SJCRH30 (cell line): ENCODE measurements at places on chromosomes 5 and 9.

GRCh38 chr9:122314165-122314564 is 49.5 kb downstream of the MRRF start:
- no peak for DNase-seq

DNA sequence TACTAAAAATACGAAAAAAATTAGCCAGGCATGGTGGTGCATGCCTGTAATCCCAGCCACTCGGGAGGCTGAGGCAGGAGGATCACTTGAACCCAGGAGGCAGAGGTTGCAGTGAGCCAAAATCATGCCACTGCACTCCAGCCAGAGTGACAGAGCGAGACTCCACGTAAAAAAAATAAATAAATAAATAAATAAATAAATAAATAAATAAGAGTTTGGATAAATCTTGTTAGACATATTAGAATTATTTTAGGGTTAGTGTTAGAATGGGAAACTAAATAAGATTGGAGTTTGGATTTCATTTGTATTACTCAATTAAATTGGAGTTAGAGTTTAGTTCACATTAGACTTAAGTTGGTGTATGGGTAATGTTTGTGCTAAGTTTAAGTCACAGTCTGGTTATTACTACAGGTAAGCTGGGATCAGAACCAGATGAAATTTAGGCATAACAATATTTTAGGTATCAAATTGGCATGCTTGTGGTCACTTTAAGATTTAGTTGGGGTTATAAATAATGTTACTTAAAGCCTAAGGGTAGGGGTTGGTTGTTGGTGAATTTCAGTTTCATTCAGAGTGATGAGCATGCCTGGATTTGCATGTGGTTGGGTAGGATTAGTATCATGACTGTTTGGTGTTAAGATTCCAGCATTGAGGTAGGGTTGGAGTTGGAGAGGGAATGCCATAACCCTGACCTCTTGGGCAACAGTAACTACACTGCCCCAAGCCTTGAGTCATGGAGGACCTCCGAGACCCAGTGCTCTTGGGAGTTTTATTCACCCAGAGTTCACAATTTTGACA is 3.3 kb downstream of the OR5C1 start:
- DNase-seq = no peak

- DNase-seq = no peak
These were observed 164.5 kb downstream of the BAAT start for GRCh38 chr9:101220341-101220740.

GRCh38 chr5:26492906-26493459 is 545.4 kb downstream of the CDH9 start:
- DNase-seq = no peak

- DNase-seq = no peak
These were observed 81.4 kb downstream of the RASEF start for GRCh38 chr9:82981552-82981951.

DNA sequence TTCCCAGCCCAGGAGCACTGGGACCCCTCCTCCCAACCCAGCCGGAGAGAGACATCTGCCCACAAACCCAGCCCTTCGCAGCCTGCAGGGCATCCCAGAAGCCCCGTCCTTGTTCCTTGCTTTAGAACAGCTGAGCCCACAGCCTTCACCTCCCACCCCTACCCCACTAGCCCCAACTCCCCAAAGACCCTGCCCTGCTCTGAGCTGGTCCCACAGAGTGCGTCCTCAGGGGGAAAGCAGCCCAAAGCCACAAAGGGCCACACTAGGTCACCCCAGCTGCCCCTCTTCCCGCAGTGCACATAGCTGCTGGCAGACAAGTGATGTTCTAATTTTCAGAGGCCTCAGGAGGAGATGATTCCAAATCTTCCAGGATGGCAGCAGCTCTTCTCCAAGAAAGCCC is 8.8 kb downstream of the PLPP7 start:
- no peak for DNase-seq

GRCh38 chr5:145996135-145996534 is 59.8 kb downstream of the SH3RF2 start:
- no peak for DNase-seq

DNA sequence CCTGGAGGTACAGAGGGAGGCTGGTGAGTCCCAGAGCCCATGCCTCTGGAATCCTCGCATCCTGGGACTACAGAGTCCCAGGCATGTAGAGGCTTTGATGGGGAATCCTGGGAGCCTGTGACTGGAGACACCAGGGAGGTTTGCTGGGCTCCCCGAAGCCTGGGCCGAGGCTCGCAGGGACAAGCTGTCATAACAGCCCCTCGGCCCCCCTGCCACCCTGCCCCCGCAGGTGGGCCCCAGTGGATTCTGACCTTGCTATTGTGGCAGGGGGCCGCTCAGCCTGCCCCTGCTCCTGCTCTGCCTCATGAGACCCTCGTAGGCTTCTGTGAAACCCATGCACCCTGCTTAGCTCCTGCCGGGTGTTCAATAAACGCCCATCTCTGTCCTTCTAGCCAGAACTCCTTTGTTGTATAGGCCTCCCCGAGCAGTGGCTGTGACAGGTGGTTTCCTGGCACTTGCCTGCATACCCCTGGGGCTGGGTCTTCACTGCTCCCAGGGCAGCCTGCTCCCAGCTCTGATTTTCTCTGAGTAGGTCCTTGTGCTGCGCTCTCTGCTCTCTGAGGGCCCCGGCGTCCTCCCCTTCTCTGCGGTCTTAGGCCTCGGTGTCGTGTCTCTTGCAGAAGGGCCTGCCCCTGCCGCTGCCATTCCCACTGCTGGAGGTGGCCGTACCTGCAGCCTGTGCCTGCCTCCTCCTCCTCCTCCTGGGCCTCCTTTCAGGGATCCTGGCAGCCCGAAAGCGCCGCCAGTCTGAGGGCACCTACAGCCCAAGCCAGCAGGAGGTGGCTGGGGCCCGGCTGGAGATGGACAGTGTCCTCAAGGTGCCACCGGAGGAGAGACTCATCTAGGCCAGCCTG is 20.4 kb downstream of the CRB2 start:
- peak; percentile 69 for DNase-seq

- peak; percentile 62 for DNase-seq
These were observed 150.3 kb downstream of the GPBP1 start for GRCh38 chr5:57324181-57324580.

- no peak for DNase-seq
These were observed 68.7 kb downstream of the PSMB7 start for GRCh38 chr9:124346347-124347163.

DNA sequence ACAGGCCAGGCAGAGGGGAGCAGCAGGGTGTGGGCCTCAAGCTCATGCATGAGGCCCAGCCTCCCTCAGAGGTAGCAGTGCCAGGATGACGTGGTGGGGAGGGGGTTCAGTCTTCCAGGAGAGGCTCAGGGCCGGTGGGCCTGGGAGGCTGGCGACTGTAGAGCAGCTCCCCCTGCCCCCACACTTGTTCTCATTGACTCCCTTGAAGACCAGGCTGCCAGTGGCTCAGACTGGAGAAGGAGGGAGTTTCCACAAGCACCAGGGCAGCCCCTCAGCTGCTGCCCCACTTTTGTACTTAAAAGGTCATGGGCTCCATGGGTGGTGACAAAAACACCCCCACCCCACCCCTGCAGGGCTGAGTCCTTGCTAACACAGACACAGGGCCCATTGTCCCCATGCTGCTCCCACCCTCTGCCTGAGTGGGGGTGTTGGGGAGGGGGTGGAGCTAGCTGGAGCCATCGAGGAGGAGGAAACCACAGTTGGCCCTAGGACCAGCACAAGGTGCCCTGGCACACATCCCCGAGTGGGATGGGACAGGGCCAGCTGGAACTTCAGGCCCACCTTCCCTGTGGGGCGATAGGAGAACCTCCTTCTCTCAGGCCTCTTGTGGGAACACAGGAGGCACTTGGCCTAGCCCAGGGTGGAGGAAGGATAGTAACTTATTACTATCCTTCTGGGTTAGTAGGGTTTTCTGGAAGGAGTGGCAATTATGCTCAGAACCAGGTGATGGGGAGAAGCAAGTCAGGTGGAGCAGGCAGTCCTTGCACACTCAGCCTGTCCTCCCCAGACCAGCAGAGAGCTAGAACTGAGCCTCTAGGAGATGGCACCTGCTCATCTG is 10.7 kb downstream of the PDLIM4 start:
- DNase-seq = peak; percentile 69

DNA sequence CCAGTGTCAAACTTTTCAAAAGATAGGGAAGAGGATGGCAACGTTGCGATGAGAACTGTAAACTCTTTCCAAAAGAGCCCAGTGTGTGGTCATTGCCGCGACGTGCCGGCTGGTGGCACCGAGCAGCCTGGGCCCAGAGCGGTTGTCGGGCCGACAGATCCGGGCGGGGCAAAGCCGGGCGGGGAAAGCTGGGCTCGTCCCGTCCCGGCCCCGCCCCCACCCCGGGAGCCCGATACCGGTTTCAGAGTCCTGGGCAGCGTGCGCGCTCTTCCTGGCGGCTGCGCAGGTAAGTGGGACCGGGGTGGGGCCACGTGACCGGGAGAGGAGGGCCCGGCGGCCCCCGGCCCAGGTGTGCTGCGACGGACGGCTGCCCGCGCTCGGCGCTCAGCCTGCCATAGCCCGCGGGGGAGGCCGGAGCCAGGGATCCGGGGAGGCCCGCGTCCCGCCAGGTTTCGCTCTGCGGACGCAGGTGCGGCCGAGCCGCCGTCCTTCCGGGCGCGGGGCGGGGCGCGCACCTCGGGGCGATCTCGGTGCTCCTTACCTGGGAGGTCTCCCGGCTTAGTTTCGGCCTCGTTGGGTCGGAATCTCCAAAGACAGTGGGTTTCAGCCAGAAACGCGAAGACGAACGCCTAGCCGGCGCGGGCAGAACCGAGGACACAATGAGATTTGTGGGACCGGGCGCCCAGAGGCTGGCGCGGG is at the start of gene MARVELD2:
Gene MARVELD2 (plus strand): TSS at position 232 of the 699 bp plus-strand sequence. CDS start 4,270 bp downstream, outside the sequence.
- DNase-seq = no peak

GRCh38 chr9:82970359-82970758 is 92.6 kb downstream of the RASEF start:
- no peak for DNase-seq

DNA sequence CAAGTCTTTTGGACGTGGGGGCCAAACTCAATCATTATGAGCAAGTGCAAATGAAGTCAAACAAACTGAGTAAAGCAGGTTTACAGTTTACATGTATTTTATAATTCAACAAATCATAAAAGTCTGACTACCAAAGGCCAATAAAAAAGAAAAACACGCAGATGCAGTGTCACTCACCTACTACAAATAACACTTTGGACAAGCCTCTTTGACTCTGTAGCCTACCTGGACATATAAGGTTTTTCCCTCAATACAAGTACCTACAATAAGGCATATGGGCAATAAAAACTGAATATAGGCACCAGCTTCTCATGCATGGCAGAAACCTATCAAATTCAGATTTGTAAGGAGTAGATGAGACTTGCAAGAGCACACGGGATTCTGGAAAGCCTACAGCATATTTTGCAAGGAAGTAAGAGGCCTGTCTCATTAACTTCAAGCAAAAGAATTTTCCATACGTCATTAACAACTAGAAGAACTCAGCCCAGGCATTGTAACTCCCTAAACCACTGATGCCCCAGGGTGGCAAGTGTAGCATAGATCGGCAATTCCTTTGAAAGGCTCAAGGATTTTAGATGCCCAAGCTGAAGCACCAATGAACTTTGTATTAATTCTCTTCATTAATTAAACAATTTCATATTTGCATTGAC is 21.7 kb downstream of the ARL15 start:
- DNase-seq = no peak

- no peak for DNase-seq
These were observed 261.8 kb upstream of the RFX3 start for GRCh38 chr9:3787628-3788027.
